D721Med (cell line): ENCODE measurements at places on chromosomes 7 and 10.
A peak's percentile ranks its signal among the peaks of the same experiment; 100 is the strongest.

DNA sequence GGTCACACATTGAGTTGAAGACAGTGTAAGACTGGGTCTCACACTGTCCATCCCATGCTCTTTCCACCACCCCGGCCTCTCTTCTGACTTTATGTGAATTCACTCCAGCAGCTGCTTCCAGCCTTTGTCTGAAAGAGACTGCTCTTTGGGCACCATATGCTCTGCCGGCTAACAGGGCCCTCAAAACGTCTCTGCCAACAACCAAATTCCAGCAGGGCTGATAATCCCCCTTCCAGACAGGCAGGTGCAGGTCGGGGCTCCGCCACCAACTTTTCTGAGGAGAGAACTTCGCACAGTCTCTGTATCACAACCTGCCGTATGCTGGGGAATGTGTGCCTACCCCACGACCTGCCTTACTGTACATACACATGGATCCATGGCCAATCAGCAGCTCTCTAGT lies 64.3 kb downstream of the PLXNA4 start:
- DNase-seq = no peak

DNA sequence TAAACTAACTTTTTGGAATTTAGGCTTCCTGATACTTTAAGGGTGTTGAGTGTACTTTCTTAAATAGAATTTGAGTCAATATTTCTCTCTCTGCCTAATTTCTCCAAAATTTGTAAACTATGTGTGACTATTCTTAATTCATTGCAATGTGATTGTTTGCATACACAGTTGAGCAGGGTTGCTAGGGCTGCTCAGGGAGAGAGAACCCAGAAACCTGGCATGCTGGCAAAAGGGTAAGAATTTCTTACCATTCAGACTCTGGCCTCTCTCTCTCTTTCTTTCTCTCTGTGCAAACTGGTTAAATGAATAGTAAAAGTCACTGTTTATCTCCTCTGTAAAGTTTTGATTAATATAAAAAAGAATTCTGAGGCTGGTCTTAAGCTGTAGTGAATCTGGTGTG lies 51.0 kb upstream of the NAMPT start:
- DNase-seq = no peak

DNA sequence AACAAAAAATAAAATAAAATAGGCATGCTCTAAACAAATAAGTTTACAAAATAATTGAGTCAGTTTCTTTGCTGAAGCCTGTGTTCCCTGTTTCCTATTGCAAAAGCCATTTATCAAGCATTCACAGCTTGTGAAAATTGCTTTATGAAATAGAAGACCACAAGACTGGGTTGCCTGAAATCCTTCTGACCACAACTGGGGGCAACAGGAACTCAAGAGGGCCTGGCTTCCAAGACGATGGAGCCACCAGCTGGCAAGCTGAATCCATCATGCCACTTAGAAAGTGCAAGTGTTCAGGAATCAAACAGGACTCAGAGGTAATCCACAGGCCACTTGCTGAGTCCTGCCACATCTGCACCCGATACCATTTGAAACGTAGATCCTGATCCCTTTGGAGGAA lies 752 bp upstream of the ABCA13 start:
- no peak for DNase-seq

GRCh38 chr7:50307368-50308032 lies 3.0 kb downstream of the IKZF1 start:
- DNase-seq = no peak

DNA sequence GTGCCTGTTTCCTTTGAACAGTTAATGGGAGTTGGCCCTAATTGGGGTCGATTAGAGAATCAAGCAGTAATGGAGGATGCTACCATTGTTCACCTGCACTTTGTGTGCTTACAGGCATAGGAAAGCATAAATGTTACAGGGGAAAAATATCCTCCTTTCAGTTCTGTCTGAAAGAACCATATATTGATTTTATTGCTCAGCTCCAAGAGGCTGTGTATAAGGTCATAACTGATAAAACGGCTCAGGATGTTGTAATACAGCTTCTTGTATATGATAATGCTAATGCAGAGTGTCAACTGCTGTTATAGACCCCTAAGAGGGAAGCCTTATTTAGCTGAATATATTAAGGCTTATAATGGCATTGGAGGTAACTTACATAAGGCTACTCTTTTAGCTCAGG lies 32.9 kb upstream of the AKR1C2 start:
- no peak for DNase-seq

- no peak for DNase-seq
Measured at GRCh38 chr7:68103319-68103718, 1106.7 kb downstream of the TYW1 start.

DNA sequence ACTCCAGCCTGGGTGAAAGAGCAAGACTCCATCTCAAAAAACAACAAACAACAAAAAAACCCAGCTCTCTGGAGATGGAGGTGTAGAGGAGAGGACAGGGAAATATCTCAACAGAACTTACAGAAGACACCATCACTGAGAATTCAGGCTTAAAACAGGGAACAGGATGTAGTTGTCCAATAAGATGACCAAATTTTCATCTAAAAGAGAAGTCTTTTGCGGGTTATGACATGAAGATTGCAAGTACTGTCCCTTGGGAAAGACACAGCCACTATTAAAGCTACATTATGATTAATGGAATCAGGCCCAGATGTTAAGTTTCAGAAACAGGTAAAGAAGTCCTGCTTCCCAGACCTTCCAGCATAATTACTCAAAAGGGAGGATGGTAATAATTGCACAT lies 235.2 kb upstream of the NRP1 start:
- DNase-seq = no peak

DNA sequence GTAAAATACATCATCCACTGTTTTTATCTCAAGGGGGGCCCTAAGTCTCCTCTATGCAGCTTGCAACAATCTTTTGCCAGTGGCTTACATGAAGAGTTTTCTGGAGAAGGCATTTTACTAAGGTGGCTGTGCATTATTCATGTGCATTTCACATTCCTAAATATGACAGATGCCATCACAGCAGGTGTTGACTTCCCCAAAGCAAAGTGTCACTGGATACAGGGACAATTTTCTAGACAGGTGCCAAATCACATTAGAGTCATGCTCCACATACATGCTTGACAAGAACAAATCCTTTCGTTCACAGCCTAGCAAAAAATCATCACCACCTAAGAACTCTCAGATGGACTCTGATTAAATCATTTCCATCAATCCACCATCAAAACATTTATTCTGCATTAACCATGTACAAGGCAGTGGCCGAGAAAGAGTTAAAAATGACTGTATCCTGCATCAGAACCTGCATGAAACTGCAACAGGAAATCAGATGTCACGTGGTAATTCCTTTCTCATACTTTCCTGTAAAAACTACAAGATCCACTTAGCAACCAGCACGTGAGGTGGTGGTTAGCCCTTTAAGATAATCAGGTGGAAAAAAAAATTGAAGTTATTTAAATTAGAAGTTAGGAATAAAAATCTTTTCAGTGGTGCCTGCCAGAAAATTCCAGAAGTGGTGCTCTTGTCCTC lies 88.2 kb upstream of the AFAP1L2 start:
- DNase-seq = no peak

- no peak for DNase-seq
Measured at GRCh38 chr10:100890673-100891317, 22.0 kb upstream of the SLF2 start.

DNA sequence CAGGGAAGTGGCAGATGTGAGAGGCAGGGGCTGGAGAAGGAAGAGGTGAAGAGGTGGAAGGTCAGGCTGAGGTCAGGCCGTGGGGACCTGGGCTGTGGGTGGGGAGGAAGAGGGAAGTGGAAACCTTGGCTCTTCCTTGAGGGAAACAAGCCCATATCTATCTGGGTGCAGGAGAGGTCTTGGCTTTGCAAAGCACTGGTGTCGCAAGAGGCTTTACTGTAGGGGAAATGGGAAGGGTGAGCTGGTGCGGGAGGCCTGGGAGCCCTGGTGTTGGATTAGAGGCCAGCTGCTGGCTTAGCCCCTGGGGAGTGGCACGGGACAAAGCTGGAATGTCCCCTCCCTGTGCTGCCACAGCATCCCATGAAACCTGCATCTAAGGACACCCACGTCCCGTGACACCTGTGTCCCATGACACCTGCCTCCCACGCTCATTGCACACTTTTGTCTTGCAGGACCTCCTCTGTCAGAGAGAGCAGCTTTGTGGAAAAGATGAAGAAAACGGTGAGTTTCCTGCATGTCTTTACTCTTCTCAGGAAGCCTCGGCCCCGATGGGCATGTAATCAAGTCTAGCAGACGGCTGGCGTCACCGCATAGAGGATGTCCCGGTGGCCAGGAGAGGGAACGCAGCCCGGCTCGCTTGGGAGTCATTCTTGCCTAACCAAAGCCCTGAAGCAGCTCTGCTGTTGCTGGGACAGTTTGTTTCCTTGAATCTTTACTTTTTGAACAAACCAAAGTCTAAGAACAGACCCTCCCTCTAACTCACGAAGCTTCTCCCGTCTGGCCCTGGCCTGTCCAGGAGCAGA lies 22.2 kb downstream of the TMEM120A start:
- peak; percentile 25 for DNase-seq

DNA sequence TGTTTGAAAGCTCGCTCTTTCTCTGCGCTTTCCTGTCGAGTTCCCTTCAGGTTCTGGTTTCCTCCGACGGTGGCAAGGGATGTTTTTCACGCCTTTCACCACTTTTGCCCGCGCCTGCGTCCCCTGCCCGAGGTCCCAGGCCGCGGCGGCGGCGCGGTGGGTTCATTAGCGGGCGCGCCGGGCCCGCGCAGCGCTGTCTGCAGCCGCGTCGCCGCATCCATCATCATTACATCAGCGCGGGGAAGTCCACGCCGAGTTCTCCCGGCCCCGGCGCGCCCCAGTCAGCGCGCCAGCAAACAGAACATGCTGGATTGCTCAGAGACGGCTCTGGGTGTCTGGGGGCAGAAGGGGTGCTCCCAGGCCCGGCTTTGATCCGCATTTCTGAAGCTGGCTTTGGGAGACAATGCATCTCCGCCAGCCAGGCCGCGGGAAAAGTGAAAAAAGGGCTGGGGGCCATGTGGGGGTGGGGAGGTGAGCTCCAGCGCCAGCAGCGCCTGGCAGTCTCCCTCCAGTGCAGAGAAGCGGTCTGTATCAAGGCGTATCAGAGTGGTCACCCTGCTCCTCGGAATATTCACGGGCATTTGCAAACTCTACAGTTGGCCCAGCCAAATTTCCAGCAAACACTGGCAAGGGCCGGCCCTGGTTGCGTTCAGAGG lies 8.9 kb downstream of the GLI3 start:
- DNase-seq = no peak

- no peak for DNase-seq
Measured at GRCh38 chr10:54667136-54667535, 133.9 kb downstream of the PCDH15 start.

DNA sequence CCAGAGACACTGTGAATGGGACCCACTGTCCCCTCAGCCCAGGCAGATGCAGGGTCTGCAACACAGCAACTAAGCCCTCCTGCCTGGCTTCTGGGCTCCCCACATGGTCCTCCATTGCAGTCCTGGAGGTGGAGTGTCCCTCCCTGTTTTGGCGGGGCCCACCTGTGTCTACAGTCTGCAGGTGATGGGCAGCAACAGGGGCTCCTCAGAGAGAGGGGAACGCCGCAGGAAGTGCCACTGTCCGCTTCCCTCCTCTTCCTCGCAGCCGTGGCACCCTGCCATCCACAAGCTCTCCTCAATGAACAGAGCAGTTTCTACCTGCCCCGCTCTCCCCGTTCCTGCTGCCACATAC lies 9.3 kb downstream of the CAMK2G start:
- DNase-seq = no peak

- DNase-seq = no peak
Measured at GRCh38 chr7:107544848-107545591, 18.7 kb downstream of the COG5 start.

DNA sequence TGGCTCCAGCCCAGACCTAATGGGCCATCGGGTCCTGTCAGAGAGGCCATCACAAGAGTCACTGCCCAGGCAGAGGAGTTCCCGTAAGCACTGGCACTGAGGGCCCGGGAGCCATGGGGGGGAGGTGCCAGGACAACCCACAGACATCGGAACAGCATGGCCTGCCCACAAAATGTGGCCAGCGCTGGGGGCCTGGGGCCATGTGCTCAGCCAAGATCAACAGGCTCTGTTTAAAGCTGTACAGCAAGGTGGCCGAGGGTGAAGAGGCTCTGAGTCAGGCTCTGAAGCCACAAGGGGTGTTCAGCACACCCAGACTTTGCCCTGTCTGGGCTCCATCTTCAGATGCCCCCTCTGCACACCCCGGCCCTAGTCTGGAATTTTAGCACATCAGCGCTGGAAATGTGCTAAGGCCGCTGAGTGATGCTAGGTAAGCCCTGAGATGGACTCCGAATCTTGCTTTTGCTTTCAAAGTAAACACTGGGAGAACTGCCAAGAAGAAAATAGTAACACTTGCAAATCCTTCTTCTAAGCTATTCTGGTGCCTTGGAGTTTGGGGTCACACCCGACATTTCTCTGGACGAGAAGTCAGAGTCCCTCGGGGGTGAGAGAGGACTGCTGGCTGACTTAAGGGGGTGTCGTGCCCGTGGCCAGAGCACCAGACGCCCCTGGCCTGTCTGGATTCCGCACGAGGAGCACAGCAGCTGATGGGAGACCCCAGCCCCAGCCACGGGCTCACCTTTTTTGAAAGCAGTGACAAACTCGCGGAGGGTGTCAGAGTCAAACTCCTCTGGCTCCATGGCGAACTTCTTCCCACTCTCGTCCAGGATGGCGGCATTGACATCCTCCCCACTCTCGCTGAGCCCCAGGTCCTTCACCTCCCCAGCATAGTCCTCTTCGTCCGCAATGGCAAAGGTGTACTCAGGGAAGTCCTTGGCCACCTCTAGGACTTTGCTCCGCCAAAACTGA lies 23.6 kb downstream of the PDIA4 start:
- DNase-seq = no peak

DNA sequence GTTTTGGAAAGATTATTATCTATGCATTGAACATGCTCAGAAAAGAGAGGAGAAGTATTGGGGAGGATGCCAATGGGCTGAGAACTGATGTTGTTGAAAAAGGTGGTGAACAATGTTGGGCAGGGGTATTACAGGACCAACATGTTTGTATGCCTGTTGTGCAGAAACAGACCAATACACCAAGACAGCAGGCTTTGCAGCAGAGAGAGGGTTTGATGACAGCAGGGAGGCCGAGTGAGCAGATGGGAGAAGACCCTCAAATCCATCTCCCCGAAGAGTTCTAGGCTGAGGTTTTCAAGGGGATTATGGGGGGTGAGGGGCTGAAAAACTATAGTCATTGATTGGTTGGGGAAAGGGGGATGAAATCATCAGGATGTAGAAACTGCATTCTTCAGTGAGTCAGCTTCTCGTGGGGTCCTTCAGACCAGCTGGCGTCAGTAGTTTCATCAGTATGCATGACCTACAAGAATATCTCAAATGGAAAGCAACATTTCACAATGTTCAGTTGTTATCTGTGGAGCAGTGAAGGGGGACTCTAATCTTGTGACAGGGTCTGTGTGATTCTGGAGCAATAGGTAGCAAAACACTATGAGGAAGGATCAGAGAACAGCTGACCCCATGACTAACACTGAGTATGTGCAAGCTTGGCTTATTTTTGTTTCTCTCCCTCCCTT lies 167.8 kb downstream of the BAMBI start:
- DNase-seq = no peak

- DNase-seq = no peak
Measured at GRCh38 chr7:29479301-29480200, 84.1 kb upstream of the PRR15 start.
